ENCODE measurements at places on chromosomes 1 and 21.

- peak; percentile 64 for DNase-seq
These were observed 1.4 kb downstream of the APP start for GRCh38 chr21:26169061-26169610.

DNA sequence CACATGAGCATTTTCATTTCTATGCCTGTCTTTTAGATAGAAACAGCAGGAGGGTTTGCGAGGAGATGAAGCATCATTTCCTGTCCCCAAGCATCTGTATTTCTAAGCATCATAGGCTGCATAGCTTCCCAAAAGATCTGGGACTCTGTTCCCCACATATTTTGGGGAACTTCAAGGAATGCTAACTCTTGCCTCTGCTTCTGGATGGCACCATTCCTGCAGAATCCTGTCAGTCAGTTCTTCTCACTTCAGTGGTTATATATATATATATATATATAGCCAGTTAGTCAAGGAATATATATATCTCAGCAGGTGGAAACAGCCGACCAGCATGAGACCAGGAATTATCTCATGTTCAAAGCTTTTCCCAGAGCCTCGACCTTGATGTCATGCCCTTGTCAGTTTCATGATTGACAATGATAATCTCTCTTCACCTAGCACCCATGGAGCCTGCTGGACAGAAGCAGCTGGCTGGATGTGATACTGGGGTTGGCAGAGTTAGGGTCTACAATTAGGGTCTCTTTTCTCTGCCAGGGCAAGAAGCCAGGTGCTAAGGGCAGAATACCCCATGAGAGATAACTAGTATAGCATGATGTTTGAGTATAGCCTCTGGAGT is 2.4 kb downstream of the PFKFB2 start:
- no peak for DNase-seq

DNA sequence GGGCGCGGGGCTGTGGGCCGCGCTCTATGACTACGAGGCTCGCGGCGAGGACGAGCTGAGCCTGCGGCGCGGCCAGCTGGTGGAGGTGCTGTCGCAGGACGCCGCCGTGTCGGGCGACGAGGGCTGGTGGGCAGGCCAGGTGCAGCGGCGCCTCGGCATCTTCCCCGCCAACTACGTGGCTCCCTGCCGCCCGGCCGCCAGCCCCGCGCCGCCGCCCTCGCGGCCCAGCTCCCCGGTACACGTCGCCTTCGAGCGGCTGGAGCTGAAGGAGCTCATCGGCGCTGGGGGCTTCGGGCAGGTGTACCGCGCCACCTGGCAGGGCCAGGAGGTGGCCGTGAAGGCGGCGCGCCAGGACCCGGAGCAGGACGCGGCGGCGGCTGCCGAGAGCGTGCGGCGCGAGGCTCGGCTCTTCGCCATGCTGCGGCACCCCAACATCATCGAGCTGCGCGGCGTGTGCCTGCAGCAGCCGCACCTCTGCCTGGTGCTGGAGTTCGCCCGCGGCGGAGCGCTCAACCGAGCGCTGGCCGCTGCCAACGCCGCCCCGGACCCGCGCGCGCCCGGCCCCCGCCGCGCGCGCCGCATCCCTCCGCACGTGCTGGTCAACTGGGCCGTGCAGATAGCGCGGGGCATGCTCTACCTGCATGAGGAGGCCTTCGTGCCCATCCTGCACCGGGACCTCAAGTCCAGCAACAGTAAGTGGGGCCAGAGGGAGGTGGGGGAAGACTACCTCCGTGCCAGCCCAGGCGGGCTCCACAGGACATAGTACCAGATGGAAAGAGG is 808 bp downstream of the MAP3K21 start:
- no peak for DNase-seq

DNA sequence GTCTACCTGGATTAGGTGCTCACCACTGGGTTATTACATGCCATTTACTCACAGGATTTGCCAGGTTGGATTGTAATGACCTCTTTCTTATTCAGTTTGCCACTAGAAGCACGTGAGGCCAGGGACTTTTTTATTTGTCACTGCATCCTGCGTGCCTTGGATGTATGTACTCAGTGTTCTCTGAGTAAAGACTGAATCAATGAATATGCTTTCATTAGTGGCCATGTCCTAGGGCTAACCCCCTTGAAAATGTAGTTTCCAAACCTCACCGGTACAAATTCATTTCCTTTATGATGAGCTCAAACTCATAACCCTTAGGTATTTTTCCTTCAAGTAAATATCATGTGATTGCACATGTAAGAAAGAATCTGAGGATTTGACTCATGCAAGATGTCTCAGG is 1.3 kb upstream of the ZP4 start:
- DNase-seq, result no peak

DNA sequence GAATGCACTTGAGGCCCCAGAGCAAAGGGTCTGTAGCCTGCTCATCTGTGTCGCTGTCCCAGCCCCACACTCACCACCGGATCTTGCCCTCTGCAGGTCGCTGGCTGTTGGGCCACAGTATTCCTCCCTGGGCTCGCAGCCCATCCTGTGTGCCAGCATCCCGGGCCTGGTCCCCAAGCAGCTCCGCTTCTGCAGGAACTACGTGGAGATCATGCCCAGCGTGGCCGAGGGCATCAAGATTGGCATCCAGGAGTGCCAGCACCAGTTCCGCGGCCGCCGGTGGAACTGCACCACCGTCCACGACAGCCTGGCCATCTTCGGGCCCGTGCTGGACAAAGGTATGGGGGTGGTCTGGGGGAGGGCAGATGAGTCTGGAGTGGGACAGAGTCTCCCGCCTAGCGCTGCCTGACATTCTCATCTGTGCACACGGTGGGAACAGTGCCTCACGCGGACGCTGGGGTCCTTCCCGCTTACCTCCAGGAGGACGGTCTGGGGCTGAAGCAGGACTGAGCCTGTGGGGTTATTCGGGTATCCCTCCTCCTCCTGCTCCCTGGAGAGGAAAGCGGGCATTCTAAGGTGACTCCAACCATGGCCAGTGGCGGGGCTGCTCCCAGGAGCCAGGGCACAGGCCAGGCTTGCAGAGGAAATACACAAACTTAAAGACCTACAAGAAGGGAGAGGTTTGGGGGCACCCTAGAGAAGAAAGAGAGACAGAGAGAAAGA is 15.9 kb downstream of the WNT3A start:
- DNase-seq, result no peak

- DNase-seq, result no peak
These were observed 123.4 kb upstream of the FOXD3 start for GRCh38 chr1:63198871-63199394.

- DNase-seq, result peak; percentile 56
These were observed 162.7 kb downstream of the DNM3 start for GRCh38 chr1:172003766-172004530.

- DNase-seq, result no peak
These were observed 9.5 kb downstream of the RSPH1 start for GRCh38 chr21:42486531-42486930.

GRCh38 chr1:25677193-25677773 is 60.7 kb downstream of the MAN1C1 start:
- DNase-seq, result no peak

DNA sequence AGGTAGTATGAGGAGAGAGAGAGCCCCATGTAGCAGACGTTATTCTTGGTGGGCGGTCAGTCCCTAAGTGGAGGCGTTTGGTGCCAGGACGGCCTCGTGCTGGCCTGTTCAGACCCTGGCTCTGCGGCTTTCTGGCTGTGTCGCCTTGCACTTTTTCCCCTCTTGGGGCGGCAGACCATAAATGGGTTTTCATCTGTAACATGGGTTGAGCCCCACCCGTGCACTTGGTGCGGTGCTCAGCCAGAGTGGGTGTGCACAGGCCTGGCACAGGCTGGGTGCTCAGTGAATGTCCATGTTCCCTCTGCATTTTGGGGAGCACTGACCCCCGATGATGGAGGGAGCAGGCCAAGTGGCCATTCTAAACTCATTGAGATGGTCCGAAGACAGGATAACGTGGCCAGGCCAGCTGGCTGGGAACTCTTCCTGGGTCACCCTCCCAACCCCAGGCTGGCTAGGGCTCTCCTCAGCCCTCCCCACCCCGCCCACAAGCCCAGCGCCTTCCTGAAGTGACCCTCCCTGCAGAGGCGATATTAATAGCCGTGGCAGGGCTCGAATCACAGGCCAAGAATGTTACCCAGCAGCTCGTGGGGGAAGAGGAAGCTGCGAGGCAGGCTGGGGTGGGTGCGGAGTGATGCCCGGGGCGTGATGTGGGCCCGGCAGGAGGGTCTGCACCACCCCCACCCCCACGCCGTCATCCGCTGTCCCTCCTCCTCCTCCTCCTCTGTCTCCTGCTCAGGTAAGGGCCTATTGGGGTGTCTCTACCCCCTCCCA is 78.5 kb downstream of the ARHGEF10L start:
- DNase-seq, result peak; percentile 35

- DNase-seq, result peak; percentile 42
These were observed 14.8 kb upstream of the ZNF436 start for GRCh38 chr1:23384312-23385058.

DNA sequence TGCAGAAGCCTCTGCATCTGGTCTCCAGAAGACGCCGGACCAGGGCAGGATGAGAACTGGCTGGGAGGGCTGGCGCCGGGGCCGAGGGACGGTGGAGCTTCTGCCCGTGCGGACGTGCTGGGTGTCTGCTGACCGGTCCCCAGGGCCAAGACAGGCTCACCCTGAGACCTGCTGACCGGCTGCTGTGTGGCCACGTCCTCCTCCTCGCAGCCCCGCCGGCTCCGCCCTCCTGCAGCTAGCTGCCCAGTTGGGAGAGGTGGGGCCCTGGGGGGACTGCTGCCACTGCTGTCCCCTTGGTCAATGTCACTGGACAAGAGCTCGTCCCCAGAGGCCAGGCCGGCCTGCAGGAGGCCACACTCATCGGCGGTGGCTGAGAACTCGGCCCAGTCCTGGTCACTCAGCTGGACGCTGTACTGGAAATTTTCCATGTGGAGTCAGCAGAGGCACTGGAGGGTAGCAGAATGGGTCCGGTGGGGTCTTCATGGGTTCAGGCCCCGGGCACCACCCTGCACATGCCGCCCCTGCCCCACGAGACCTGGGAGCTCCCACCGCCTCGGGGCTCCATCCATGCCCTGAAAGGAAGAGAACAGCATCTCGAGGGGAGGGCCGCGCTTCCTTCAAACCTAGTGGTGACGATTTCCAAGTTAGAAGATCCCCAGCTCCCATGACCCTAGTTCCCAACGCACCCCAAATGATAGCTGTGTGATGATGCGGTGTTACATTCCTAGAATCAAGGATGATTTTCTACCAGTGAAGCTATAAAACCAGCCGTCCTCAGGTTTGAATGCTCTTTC is 1.1 kb downstream of the PERM1 start:
- no peak for DNase-seq

- peak; percentile 32 for DNase-seq
These were observed 486.4 kb downstream of the PLPP3 start for GRCh38 chr1:56092684-56093570.

DNA sequence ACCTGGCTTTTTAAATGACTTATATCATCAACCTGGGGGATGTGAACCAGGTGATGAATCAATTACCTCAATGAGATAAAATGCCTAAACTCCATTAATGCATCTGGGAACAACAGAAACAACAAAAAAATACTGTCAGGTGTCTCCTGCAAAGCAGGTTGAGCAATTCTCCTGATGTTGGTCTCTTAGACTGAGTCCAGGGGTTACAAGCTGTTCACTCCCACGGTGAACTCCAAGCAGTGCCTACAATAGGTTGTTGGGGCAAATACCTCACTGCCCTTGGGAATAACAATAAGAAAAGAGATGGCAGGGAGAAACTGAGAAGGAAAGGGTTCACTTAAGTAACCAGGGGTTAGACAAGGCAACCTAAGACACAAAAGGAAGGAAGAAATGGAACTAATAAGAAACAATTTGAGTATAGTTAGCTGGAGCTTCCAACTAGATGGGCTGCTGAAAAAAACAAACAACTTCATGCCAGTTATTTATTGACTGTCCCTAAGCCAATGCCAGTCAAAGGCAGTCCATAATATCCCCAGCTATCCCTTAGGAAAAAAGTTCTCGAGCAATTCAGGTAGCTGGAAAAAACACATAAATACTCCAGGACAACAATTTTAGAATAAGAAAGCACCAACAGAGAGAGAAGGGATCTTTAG is 97.6 kb upstream of the MAGI3 start:
- no peak for DNase-seq

DNA sequence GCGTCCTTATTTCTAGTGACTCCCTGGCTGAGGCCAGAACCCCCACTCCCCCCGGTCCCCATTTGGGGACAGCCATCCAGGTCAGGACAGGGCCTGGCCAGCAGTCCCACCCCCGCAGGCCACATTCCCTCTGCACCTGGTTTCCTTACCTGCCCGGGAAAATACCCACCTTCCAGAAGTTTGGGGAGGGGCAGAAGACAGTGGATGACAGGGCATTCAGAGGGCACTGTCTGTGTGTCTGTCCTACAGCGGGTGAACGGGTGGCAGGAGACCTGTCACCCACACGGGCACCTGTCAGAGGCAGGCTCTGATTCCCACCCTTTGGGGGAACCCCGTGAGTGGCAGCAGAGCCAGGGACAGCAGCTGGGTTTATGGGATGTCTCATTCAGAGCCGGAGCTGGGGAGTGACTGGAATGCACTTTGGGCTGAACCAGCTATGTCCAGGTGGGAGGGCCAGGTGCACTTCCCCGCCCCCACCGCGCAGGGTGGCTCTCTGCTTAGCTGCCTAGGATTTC is 2.0 kb downstream of the ARHGEF16 start:
- DNase-seq, result no peak

GRCh38 chr1:22922640-22923039 is 50.0 kb downstream of the LACTBL1 start:
- peak; percentile 25 for DNase-seq

DNA sequence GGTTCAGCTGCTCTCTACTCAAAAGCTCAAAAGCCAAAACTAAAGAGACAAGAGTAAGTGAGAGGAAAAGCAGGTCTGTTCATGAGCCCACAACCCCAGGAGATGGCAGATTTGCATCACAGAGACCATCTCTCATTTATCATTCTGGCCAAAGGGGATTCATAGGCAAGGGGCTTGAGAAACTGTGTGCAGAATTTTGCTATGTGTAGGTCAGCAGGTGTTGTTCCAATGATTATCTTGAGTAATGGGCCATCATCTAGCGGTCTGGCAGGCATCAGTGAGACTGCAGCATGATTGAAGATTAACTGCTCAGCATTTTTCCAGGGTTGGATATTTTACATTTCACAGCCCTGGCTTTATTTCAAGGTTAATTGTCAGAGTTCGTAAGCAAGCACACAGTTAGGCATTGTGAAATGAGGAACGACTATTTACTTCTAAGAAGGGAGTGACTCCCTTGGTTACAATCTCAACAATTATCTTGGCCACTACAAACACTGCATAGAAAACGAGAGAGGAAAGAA is 1204.6 kb upstream of the TMPRSS15 start:
- DNase-seq, result no peak

GRCh38 chr1:184791550-184791900 is 36.9 kb upstream of the EDEM3 start:
- DNase-seq, result peak; percentile 58

GRCh38 chr1:177864538-177865305 is 105.1 kb downstream of the SEC16B start:
- no peak for DNase-seq

DNA sequence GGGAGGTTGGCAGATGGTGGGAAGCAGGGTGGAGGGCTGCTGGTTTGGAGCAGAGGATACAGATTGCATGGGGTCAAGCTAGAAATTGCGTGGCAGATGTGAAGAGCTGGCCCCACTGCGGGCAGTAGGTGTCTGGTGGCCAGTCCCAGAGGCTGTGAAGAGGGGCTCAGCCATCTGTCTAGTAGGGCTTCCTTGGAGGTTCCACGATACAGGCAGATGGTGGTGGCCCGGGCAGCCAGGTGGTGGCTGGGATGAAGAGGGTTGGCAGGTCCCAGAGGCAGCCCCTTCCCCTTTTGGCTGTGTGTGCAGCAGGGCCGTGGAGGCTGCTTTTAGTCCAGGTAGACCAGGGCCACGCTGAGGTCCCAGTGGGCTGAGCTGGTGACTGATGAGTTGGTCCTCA is 16.6 kb downstream of the PSEN2 start:
- no peak for DNase-seq

GRCh38 chr1:74481607-74482006 is 30.8 kb downstream of the LRRC53 start:
- no peak for DNase-seq

- peak; percentile 44 for DNase-seq
These were observed 39.5 kb upstream of the CYP4X1 start for GRCh38 chr1:46983830-46984586.
